NCI-H2081 (cell line): ENCODE measurements at places on chromosomes 13 and 19.
A peak's percentile ranks its signal among the peaks of the same experiment; 100 is the strongest.

- DNase-seq, result no peak
Observed at GRCh38 chr13:45473627-45474026, 8.9 kb downstream of the COG3 start.

DNA sequence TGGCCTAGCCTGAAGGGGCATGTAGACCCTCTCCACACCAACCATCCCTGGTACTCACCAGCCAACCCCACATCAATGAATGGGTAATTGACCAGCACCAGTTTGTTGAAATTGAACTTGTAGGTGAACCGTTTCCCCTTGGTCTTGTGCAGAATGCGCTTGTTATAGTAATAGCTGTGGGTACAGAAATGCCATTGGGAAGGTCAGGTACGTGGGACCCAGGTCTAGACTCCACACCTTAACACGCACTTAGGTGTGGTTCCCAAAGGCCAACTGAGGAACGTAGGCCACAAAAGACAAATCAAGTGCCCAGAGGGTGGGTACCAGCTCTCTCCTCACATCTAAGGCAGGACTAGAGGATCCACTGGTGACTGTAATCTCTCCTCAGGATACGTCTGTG is 5.2 kb downstream of the ERF start:
- DNase-seq, result no peak

DNA sequence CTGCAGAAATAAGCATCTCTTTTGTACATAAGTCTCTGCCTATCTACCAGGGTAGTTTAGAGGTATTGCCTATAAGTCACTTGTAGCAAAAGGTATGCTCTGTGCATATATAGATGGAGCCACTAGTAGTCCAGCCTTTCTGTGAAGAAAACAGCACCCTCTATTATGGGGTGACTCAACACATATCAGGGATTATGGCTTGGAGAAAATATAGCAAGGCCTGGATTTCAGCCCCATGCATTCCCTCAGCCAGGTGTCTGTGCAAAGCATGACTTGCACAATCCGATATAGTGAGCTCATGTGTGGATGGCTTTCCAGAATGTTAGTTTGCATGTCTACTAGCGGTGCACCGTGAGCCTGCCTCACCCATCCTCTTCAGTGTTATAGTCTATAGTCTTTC is 13.4 kb upstream of the NALCN start:
- DNase-seq, result no peak

DNA sequence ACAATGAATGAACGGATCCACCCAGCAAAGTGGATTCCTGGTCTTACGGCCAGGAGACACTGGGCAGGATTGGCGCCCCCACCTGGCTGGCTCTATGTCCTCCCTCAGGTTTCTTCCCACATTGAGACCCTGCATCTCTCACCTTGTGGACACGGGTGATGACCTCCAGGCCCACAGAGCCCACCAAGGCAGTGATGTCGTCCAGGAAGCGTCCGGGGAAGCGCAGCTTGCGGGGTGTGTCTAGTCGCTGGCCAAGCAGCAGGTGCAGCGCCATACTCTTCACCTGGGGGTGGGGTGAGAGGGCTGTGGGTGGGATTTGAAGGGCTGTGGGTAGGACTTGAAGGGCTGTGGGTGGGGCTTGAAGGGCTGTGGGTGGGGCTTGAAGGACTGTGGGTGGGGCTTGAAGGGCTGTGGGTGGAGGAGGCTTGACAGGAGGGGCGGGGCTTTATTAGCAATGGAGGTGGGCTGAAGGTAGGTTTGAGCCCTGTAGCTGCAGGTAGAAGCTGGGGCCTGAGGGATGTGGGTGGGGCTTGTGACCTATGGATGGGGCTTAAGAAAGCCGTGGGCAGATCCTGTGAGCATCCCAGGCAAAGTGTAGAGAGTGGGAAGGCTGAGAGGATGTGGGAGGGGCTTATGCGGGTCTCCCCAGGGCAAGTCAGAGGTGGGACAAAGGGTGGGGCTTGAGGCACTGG is 12.1 kb upstream of the ANGPTL8 start:
- no peak for DNase-seq

GRCh38 chr19:4910594-4911281 is 1.4 kb downstream of the UHRF1 start:
- DNase-seq, result peak; percentile 33

DNA sequence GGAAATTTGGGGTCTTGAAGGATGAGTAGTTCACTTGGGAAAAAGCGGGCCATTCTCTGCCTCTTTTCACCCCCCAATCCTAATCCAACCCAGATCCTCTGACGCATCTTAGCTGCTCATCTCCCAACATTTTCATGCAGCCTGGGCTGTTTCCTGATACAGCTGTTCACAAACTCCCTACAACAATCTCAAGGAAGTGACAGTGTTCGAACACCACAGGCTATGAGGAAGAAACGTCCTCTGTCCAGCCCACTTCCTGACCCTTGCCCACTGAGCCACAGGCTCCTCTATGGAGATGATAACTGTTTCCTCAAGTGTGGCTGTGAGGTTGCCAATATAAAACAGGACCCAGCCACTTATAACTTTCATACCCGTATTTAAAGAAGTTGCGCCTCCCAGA is 16.2 kb downstream of the LMTK3 start:
- no peak for DNase-seq

- DNase-seq, result no peak
Observed at GRCh38 chr13:109427695-109428094, 358.7 kb downstream of the IRS2 start.

DNA sequence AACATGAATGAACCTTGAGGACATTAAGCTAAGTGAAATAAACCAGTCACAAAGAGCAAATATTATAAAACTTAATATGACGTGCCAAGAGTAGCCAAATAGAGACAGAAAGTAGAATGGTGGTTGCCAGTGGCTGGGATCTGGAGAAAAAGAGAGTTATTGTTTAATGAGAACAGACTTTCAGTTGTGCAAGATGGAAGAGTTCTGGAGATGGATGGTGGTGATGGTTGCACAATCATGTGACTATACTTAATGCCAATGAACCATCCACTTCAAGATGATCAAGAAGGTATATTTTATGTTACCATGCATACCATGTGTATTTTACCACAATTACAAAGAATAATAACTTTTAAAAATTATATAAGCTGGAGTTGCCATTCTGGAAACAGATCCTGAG is 65.7 kb upstream of the MTIF3 start:
- no peak for DNase-seq
